Mesothelial cell of epicardium (in vitro differentiated cells): ENCODE measurements at places on chromosomes 5 and 9. TPM values are rescaled to one million over a fixed set of nuclear protein-coding genes. Genes with fewer than 3 reads are reported as not detected.

DNA sequence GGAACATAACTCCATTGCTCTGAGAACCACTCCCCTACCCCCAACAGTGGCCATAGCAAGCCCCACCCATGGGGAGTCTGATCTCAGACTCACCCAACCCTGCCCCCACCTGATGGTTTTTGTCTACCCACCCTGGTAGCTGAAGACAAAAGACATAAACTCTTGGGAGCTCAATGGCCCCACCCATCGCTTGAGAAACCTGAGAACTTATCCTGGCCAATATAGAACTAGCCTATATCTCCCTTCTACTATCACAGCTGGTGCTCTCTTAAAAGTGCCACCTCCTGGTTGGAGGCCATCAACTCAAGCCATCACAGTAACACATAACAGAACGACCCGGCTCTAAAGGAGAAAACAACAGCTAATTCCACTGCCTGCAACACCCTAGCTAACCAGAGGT lies 47.9 kb upstream of the SNAPC3 start:
- DNase-seq, result no peak

GRCh38 chr9:35705836-35706430 lies 16.2 kb upstream of the TPM2 start:
- no peak for DNase-seq

- DNase-seq, result no peak
Measured at GRCh38 chr5:54754878-54755277, 230.5 kb downstream of the ESM1 start.

GRCh38 chr9:125609744-125610143 lies 97.3 kb downstream of the MAPKAP1 start:
- DNase-seq, result no peak

GRCh38 chr5:133514456-133514855 lies 97.9 kb downstream of the FSTL4 start:
- no peak for DNase-seq

DNA sequence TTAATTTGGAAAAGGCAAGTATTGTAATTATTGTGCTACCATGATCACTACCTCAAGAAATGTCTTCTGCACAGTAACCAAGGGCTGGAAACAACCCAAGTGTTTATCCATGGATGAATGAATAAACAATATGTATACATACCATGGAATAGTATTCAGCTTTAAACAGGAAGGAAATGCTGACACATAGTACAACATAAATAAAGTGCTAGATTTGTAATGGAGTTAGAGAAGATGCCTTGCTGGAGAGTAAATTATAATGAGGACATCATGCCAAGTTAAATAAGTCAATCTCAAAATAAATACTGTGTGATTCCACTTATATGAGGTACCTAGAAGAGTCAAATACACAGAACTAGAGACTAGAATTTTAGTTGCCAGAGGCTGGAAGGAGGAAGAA lies 160.0 kb downstream of the CCDC192 start:
- no peak for DNase-seq

DNA sequence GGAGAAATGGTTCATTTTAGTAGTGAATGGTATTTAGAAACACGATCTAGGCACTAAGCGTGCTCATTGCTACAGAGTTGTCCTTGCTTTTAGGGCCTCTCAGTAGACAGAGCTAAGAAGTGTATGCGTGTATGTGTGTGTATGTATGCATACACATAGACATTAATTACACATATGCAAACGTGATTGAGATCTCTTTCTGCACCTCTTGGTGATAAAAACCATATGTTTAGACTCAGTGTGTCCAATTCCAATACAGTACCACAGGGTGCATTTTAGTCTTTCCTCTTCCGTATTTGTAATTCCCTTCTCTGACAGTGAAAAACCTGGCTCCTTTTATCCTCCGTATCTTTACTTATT lies 13.1 kb downstream of the TRIO start:
- no peak for DNase-seq

GRCh38 chr9:124880501-124880900 lies 18.6 kb downstream of the ARPC5L start:
- no peak for DNase-seq

- no peak for DNase-seq
Measured at GRCh38 chr5:60826653-60827052, 17.4 kb downstream of the ELOVL7 start.

DNA sequence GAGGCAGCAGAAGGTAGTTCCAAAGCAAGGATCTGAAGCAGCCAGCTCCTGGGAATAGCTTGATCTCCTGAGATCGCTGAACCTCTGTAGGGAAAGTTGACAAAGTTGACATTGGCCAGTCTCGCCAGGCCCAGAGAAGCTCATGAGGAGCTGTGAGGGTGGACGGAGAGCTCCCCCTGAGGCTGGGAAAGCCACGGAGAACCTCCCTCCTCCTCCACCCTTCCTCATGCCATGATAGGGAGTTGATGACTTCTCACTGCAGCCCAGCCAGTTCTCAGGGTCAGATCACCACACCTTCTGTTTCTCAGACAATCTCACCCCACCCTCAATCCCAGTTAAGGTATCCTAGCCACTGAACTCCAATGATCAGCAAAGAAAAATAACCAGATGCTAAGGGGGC lies 30.4 kb upstream of the KCNV2 start:
- DNase-seq, result no peak

DNA sequence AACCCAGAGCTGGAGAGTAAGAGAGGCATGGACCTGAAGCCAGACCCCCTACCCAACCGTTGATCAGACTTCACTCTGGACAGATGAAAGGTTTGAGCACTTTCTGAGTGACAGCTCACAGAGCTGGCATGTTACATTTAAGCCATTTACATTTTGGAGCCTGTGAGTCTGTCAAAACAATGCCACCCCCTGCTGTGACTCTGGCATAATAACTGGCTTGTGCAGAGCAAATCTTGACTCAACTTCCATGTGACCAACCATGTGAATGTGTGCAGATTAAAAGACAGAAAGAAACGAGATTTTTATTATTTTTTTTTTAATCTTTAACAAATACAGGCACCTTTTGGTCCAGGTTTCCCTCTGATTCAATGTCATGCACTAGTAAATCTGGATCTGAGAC lies 48.5 kb downstream of the MFAP3 start:
- no peak for DNase-seq

DNA sequence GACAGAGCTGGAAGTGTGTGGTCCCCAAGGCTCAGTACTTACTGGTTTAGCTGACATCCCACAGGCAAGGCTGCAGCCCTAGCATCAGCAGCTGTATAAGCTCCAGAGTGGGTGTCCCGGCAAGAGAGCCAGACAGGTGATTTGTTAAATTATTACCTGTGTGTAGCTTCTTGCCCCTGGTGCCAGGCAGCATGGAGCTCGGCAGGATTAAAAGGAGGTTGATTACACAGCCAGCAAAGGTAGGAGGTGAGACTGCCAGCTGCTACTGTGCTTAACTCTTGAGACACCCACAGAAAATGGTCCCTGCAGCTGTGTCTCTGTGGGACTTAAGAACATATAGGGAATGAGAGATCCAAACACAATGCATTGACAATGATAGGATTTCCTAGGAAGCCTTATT lies 54.2 kb downstream of the ARHGAP26 start:
- no peak for DNase-seq

- no peak for DNase-seq
Measured at GRCh38 chr5:176676361-176676824, 29.1 kb downstream of the TSPAN17 start.

GRCh38 chr5:119397518-119398380 lies 41.9 kb downstream of the TNFAIP8 start:
- no peak for DNase-seq

DNA sequence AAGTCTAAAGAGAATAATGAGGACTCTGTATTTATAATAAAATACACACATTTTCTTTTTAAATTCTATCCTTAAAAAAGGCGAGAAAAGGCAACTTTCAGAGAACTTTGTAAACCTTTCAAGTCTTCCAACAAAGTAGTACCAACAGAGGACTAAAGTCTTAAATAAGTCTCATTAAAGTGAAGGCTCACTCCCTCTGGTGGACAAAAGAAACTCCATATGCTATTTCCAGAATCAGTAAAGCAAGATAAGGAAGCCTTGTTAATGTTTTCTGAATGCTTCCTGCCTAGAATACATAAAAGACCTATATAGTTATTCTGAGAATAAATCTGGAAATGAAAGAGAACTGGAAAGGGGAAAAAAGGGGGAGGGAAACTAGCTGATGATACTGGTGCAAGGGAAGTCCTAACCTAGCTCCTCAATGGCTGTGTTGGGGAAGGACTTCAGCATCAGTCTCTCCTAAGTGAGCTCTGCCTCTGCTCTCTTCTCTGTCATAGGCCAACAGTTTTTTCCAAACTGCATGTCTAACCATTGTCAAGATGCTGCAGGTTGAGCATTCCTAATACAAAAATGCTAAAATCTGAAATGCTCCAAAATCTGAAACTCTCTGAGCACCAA lies 7.2 kb downstream of the HMGCS1 start:
- no peak for DNase-seq

DNA sequence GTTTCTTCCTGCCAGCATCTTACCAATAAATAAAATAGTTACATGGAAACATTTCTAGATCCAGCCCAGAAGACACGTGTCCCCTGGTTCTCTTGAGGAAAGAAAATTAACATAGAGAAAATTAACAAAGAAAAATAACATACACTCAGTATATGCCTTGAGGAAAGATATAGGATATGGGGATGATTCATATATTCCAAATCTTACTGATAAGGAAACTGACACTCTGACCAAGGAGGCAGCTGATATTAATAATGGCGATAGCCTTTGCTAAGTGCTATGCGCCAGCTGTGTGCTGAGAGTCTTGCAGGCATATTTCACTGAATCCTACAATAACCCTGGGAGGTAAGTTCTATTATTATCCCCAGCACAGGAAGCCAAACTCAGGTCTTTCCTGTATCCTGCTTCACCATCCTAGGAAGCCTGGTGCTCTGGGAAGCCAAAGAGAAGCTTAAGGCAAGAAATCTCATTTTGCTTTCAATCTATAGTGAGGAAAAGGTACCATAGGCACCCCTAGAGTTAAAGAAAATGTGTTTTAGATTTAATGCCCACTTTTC lies 302.7 kb upstream of the NREP start:
- DNase-seq, result no peak

GRCh38 chr5:7706256-7706655 lies 144.7 kb downstream of the CFAP90 start:
- DNase-seq, result no peak

DNA sequence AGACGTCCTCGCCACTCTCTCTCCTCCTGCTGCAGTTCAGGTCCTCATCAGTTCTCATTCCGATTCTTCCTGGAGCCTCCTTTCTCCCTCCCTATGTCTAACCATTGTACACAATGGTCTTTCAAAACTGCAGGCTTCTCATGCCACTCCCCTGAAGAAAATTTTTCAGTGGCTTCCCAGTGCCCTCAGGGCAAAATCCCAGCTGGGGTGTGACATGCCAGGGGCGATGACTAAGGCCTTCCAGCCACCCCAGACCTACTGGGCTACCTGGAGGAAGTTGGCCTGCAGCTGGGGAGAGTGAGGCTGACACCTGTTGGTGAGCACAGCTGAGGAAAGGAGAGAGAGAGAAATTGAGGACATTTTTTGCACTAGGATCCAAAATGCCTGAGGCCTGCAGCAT lies 65.2 kb downstream of the SREK1 start:
- no peak for DNase-seq

DNA sequence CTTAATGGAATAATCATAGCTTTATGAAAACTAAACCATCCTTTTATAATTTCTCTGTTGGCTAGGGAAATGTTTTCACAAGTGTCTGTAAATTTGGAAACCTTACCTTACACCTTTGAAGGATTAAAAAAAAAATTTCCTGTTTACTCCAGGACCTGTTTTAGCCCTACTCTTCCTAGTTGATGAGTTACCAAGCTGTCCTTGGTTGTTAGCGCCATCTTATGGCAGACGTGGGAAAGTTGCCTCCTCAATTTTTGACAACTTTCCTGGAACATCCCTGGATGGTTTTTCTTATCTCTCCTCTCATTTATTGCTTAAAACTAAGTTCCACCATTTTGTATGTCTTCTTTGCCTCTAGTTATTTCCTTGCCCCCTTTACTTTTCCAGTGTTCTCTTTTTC lies 25.7 kb downstream of the ZSWIM6 start:
- DNase-seq, result no peak

DNA sequence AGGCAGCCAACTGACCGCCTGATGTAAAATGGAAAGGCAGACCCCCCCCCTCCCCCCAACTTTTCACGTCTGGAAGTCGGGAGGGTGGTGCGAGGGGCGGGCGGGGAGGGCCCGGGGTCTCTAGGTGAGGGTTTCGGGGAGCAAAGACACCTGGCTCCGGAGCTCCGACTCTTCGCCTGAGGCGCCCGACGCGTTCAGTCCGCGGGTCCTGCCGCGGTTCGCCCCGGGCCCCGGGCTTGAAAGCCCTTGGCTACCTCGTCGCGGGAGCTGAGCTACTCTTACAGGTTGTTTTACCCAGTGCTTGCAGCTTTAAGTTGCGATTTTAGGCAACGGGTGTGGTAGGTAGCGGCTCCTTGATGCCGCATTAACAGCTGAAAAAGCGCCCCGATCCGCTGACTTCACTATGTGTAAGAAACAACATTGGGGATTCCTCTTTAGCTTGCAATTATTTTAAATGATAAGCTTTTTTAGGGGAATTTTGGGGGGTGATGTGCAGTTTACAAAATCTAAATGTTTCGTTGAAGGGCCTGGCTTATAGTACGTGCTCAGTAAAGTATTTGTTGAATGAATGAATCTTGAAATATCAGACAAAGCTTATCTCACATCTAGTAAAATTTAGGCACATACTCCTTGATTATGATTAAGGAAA lies 722 bp downstream of the CDC42SE2 start:
- peak; percentile 48 for DNase-seq

DNA sequence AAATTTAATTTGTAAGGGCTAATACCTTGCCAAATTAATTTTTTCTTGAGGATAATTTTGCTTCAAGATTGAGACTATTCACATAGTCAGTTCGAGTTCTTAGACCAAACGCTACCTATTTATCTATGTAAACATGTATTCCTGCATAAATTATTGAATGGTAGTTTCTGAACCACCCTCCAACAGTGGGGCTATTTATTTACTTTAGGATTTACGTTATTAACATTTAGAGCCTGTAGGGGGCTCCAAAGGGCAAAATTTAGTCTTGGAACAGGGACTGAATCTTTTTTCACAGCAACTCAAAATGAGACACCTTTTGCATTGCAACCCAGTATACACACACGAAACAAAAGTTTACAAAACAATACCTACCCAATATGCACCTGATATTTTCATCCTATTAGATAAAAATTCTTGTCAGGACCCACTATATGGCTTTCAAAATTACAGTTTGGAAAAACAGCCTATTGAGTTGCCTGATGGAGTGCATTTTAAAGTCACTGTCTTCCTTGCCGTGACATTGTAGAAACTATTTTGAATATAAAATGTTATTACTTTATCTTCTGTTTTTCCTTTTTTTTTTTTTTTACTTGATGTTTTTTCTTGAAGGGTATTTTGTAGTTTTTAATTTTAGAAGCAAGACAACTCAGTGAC lies 47.1 kb upstream of the POU4F3 start:
- DNase-seq, result no peak

Gene ST8SIA4
- 6.6 to 9.7 TPM (median 9.6 TPM) in 3 replicates for total RNA-seq

Gene WDR38
- not detected in 3 replicates for total RNA-seq

Gene CKMT2
- total RNA-seq, result 2.3 to 2.6 TPM (median 2.6 TPM) in 3 replicates

Gene FSTL4
- 9.7 to 14.3 TPM (median 11.5 TPM) in 3 replicates for total RNA-seq

Gene SCGB3A2
- 0.49 TPM in 1 of 3 replicates, not detected in the others for total RNA-seq

Gene LYSMD3
- 14.5 to 16.8 TPM (median 14.8 TPM) in 3 replicates for total RNA-seq

Gene GARIN3
- total RNA-seq, result not detected in 3 replicates

Gene PCDHB13
- total RNA-seq, result 7.8 to 8.0 TPM (median 8.0 TPM) in 3 replicates

Gene NTNG2
- 6.4 to 8.3 TPM (median 8.1 TPM) in 3 replicates for total RNA-seq

Gene ZDHHC11B
- total RNA-seq, result 0.69 to 0.90 TPM (median 0.74 TPM) in 3 replicates
